ENCODE measurements at places on chromosomes 5 and 9.

DNA sequence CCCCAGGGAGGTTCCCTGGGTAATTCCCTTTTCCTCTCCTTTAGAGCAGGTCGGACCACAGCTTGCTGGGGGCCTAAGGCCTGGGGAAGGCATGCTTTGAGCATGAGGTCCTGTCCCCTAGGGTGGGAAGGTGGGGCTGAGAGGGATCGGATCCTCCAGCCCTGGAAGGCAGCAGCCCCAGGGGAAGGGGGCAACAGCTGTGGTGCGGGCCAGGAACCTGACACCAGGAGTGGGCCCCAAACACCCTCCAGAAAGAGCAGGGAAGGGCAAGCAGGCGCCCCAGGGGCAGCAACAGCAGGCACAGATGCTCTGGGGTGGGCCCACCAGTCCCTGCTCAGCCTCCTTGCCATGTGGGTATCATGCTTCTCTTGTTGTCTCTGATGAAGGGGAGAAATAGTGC lies 3.2 kb upstream of the CORO2A start:
- no peak for DNase-seq

DNA sequence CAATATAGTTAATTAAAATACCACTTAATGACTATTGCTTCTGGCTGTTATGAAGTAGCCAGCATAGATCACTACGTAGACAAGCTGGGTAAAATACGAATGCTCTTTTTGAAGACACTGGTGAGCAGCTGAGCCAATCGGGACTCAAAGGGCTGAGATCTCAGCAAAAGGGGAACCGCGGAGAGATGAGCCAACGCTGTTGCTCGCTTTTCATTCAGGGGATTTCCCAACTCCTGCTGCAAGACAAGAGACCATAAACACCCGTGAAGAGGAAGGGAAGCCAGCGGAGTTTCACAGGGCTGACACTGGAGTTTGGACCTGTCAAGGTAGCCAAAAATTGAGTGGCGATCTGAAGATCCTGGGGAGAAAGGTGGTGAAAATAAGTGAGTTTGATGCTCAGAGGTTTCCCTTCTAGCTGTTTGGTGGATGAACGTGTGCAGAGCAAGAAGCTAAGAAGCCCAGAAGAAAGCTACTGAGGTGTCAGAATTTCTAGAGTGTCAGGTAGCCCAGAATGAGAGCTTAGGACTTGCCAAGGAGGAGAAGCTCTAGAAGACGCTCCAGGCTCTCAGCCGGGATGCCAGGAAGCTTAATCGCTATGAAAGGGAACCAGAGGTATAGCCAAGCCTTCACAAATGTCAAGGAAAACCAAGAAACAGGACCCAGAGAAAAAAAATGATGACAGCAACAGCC lies 79.6 kb upstream of the RNU6ATAC start:
- peak; percentile 14 for DNase-seq

GRCh38 chr9:109224751-109225150 lies 57.7 kb upstream of the FRRS1L start:
- DNase-seq, result no peak

DNA sequence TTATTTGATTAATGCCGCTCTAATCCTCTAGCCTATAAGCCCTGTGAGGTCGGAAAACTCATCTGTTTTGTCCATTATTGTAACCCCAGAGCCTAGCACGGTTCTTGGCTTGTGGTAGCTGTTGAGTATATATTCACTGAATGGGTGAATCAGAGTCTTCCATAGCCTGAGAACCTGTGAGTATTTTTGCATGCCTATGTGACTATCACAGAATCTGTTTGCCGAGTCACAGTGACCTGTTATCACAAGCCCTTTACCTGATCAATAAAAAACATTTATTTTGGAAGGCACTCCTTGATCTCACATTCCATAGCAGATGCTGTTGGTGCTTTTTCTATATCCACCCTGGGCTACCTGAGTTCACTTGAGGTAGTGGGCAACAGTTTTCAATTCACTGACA lies 125.0 kb upstream of the STC2 start:
- DNase-seq, result no peak

- DNase-seq, result no peak
These were observed 220.7 kb downstream of the FANCC start for GRCh38 chr9:95096807-95097206.

GRCh38 chr5:56610093-56610698 lies 205.2 kb upstream of the MAP3K1 start:
- DNase-seq, result peak; percentile 9

DNA sequence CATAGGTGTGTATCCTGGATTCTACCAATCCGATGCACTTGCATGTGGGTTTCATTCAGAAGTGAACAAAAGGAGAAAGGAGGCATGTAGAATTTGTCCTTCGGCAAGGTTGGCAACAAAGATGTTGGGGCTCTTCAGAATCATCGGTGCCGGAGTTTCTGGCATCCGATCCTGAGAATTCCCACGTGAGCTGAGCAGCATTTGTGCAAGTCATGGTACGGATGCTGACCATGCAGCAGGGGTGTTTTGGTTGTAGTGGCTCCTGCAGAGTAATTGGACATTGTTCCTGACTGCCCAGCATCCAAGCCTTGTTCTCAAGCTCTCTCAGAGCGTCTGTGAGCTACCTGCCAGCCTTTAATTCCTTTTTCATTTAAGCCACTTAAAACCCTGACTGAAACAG lies 19.0 kb upstream of the POC5 start:
- DNase-seq, result no peak

DNA sequence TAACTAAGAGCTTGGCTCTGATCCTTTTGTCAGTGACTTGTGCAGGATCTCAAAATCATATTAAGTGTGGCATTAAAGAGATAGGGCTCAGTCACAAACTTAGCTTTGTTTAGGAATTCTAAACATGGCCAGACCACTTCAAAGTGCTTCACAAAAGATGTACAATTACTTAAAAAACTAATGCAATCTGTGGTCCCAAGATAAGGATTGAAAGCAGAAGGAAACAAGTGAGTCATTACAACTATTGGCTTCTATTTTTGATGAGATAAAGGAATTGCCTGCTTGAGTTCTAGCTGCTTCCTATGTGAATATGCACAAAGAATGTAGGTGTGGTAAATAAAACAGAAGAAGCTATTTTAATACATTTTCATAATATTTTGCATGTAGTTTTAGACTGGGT lies 44.9 kb upstream of the SLC12A2 start:
- no peak for DNase-seq

DNA sequence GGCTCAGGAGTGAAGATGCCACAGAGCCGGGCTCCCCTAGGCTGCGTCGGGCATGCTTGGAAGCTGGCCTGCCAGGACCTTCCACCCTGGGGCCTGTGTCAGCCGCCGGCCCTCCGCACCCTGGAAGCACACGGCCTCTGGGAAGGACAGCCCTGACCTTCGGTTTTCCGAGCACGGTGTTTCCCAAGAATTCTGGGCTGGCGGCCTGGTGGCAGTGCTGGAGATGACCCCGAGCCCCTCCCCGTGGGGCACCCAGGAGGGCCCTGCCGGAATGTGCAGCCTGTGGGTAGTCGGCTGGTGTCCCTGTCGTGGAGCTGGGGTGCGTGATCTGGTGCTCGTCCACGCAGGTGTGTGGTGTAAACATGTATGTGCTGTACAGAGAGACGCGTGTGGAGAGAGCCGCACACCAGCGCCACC lies 113.1 kb downstream of the RXRA start:
- DNase-seq, result no peak

DNA sequence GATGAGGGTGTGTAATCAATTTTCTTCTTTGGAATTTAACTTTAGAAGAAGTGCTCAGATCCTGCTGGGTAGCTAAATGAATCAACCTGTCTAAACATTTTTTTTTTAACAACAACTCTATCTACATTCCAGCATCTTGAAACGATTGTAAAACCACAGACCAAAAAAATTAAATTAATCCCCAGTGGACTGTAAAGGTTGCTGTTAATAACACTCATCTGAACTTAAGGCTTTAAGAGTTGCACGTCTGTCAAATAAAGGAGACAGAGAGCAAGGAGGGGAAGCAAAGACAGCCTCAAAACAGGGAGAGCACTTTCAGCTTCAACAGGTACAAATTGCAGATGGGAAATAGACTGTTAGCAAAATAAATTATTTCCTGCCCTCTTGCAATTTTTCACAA lies 548.5 kb downstream of the DTWD2 start:
- DNase-seq, result no peak

- no peak for DNase-seq
These were observed 271.3 kb upstream of the DMRT1 start for GRCh38 chr9:570187-570586.

DNA sequence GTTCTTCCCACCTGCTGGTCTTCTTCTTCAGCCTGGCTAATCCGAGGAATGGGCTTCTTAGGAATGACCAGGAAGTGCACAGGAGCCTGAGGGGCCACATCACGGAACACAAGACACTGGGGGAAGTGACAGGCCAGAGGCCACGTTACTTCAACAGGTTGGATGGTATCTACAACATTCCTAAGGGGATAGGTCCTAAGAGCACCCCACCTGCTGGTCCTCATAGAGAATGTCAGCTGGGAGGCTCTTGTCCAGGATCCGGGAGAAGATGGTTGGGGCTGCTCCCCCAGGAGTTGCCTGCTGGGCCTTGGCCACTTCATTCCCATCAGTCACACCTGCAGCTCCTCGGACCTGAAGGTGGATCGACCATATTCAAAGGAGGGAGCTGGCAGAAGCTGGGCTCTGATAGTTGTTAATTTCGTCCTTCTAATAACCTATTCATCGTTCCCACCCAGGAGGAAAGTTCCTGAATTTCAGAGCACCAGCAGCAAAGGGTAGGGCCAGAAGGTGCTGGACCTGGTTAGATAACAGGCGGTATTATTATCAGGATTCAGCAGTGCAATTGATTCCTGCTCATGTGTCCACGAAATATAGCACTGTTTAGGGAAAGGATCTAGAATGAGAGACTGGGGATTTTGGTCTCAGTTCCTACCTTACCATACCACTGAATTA lies 1.3 kb downstream of the HINT2 start:
- no peak for DNase-seq

DNA sequence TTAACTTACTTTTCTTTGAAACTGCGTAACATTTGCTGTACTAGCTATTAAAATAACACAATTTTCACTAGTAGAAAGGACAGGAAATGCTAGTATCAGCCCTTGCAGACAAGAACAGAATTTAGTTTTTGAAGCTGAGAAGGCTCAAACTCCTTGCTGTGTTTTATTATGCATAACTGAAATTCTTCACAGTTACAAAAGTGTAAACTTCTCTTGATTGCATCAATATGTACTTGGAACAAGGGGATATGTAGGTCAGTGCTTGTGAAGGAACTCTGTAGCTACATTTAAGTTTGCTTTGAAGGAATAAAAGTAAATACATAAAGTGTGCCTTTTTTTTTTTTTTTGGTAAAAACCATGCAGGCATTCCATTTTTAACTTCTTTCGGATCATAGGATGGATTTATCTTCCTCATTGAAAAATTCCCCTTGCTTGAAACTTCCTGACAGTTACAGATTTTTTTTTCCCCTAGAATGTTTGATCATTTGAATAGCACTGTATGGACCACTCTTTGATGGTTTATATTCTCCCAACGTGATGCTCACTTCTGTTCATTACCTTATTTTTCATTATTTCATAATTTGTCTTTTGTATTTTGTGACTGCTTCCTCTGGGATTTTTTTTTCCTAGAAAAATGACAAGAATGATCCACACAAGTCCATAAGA lies 94.9 kb upstream of the DAB2 start:
- DNase-seq, result no peak

DNA sequence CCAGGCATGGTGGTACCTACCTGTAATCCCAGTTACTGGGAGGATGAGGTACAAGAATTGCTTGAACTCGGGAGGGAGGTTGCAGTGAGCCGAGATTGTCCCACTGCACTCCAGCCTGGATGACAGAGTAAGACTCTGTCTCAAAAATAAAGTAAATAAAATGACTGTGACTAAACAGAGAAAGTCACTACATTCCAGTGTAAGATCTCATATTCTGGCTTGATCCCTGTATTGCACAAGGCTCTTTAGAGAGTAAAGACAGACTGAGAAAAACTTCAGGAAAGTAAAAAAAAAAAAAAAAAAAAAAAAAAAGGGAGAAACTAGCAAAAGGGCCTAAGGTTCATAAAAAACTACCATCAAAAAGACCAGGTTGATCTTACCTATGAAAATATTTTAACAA lies 106.6 kb upstream of the PJA2 start:
- no peak for DNase-seq

GRCh38 chr9:126877418-126877817 lies 17.0 kb downstream of the ZBTB34 start:
- no peak for DNase-seq

DNA sequence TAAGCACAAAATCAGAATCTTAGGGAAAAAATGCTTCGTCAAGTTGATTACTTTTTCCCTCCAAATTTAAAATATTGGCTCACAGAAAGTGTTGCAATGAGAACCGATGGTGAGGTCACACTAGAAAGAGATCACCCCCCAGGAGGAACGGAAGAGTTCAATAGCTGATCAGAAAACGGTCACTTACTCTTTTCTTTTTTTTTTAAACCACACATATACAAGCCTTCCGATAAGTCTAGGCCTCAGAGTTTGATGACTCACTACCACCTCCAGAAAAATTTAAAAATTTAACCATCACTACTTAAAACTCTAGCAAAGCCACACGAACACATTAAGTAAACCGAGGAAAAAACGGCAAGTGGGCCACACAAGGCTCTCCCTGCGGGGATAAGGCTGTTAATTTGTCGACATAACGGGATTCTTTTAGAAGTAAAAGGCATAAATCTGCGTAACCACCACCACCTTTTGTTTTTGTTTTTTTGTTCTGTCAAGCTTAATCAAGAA lies 1.2 kb downstream of the SURF4 start:
- peak; percentile 48 for DNase-seq

- no peak for DNase-seq
These were observed 101.3 kb downstream of the CFAP90 start for GRCh38 chr5:7749626-7750025.

- DNase-seq, result no peak
These were observed 149.2 kb upstream of the CYLC2 start for GRCh38 chr9:102845827-102846371.

GRCh38 chr5:169442403-169442874 lies 141.1 kb upstream of the SPDL1 start:
- no peak for DNase-seq

DNA sequence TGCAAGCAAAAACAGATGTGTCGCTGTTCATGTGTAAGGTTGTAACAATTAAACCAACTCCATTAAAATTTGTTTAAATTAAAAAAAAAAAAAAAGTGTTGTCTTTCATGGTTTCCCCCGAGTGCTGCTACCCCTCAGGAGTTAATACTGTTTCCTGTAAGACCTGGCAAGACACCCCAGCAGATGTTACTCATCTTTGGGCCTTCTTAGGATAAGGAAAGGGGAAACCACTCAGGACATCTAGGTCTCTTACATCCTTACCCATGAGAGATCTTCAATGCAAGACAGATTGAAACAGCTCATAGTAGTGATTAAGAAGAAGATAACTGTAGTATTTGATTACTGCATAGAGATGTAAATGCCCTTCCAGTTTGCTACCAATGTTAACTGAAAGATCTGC lies 33.5 kb upstream of the F2R start:
- DNase-seq, result no peak

DNA sequence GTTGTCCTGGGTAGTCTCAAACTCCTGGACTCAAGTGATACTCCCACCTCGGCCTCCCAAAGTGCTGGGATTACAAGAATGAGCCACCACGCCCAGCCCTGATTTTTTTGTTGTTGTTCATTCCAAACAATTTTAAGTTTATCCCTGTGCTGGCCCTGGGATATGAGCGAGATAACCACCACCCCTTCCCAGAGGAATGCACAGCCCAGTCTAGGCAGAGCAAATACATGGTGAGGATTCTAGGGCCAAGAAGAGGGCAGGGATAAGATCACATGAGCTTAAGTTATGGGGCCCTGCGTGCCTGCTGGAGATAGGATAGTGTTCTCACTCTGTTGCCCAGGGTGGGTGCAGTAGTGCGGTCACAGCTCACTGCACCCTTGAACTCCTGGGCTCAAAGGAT lies 21.0 kb upstream of the TOR1B start:
- DNase-seq, result no peak
